ENCODE measurements at places on chromosomes 6 and 20.

GRCh38 chr6:100810015-100810414, 71.1 kb downstream of the ASCC3 start:
- DNase-seq: no peak

DNA sequence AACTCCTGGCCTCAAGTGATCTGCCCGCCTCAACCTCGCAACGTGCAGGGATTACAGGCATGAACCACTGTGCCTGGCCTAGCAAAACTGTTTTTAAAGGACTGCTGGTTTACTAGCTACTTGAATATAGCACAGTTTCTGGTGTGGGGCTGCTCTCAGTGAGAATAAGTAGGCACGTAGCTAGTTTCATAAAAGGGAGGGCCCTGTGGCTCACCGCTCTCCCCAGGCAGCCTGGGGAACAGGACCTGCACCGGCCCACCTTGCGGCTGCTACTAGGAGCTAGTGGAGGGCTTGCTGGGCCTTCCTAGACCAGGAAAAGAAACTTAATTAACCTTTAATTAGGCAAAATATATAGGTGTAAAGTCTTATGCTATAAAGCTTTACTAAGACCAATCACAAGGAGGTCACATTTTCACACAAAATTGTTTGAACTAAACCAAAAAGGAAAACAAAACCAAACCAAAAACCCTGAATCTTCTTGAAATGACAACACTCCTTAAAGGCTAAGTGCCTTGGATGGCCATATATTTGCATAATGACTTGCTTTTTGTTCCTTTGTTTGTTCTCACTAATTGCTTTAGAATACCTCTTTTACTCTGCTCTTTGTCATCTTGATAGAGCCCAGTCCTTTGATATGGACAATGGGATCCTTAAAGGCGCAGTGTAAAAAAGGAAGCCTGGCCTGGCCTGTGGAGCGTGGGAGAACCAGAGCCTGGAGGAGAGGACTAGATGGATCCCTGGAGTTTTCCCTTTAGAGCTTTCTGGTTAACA, 69.5 kb upstream of the SAMD5 start:
- no peak for DNase-seq

- no peak for DNase-seq
These were observed 80.6 kb downstream of the GJA10 start for GRCh38 chr6:89974834-89975233.

GRCh38 chr6:43791745-43792422, 21.9 kb downstream of the VEGFA start:
- no peak for DNase-seq

DNA sequence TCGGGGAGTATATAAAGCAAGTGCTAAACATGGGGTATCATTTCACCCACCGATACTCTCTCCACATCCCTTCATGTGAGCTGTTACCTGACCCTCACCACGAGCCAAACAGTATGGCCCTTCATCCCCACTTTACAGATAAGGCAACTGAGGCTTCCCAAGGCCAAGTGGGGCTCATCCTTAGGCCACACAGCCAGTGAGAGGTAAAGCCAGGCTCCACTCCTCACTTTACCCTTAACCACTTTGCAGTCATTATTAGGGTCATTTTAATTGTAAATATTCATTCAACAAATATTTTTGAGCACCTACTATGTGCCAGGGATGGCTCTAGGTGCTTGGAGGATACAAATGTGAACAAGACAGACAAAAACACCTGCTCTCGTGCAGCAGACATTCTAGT, 7.0 kb downstream of the SIRPA start:
- DNase-seq: no peak

DNA sequence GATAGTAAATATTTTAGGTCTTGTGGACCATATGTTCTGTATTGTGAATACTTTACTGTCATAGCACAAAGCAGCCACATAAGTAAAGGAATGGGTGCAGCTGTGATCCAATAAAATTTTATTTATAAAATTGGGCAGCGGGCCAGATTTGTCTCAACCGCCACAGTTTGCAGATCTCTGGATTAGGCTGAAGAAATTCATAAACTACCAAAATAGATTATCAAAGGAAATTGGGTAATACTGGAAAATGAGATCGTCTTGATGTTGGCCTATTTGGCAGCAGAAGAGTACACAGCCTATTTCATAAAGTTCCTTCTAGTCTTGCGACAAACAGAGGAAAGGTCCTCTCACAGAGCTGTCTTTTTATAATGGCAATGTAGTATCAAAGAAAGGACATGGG, 69.8 kb downstream of the DZANK1 start:
- DNase-seq: no peak

- DNase-seq: no peak
These were observed 11.9 kb upstream of the SIRPD start for GRCh38 chr20:1569415-1569881.

DNA sequence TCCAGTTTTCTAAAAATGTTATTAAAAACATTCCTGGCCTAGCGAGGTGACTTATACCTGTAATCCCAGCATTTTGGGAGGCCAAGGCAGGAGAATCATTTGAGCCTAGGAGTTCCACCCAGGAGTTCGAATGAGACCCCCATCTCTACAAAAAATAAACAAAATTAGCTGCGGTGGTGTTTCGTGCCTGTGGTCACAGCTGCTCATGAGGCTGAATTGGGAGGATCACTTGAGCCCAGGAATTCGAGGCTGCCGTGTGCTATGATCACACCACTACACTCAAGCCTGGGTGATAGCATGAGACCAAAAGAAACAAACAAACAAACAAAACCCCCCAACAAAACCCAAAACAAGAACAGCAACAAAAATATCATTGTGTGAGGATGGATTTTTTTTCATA, 19.8 kb upstream of the POLR1H start:
- no peak for DNase-seq

DNA sequence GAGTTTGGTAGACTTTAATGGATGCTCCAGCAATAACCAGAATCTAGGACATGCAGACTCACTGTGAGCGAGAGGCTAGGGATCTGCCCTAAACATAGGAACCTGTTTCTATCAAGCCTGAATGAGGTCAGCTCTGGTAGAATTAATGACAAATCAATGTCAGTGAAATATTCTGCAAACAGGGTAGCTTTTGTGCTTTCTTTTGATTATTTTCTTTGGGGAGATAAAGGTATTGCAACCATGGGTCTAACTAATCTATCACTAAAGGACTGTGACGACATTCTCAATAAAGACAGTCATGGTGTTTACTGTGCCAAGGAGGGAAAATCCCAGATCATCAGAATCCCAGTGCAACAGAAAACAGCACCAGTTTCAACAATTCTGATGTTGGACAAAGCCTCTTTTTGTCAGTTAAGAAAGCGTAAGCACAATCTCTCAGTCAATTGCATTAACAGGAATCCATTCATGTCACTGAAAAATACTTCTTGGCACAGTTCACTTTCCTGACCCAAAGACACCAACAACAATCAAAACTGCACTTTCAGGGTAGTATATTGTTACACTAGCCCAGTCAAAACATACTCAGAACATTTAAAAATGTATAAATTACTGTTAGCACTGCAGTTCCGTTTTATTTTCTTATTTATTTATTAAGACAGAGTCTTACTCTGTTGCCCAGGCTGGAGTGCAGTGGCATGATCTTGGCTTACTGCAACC, 36.8 kb upstream of the SMIM29 start:
- DNase-seq: no peak

DNA sequence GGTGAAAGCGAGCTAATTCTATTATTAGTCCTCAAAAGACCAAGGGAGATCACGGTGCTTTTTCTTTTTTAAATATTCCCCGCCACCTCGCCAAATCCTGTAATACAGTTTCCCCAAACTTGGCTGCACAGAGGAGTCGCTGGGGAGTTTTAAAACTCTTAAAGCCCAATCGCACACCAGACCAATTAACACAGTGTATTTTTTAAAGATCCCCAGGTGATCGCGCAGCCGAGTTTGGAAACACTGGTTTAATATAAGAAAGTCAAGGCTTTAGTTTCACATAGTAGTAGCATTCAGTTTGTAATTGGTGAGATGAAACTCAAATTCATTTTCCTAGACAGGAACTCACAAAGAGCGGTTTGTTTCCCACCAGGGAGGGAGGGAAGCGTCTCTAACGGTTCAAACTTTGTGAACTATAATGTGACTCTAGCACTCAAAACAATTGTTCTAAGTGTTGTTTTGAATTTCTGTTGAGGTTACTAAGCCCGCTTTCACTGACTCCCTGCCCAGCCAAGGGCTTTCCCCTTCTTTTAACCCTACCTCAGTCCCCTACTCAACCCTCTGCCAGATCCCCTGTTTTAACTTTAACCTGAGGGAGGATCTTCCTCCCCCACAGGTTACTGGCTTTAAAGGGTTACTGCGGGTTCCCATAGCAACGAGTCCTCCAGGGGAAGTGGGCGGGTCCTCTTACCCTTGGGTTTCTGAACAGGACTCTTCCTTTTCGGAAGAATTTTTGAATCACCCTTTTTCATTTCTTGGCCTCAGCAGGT, 25.7 kb upstream of the BTBD3 start:
- no peak for DNase-seq

GRCh38 chr6:107718341-107718740, 105.8 kb downstream of the SCML4 start:
- no peak for DNase-seq

DNA sequence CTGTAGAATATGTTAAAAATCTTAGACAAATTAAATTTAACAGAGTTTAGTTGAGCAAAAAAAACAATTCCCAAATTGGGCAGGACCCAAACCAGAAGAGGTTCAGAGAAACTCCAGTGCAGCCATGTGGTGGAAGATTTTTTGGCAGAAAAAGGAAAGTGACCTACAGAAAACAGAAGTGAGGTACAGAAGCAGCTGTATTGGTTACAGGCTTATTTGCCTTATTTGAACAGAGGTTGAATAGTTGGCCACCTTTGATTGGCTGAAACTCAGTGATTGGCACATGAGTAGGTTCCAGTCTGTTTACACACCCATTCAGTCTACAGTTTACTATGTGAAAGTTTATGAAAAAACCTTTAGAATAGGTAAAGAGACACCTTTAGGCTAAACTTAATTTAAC, 110.9 kb upstream of the LAMP5 start:
- DNase-seq: no peak

GRCh38 chr6:81984599-81984998, 232.1 kb upstream of the TENT5A start:
- DNase-seq: no peak

- no peak for DNase-seq
These were observed 33.9 kb downstream of the RIPOR2 start for GRCh38 chr6:24901698-24902328.

DNA sequence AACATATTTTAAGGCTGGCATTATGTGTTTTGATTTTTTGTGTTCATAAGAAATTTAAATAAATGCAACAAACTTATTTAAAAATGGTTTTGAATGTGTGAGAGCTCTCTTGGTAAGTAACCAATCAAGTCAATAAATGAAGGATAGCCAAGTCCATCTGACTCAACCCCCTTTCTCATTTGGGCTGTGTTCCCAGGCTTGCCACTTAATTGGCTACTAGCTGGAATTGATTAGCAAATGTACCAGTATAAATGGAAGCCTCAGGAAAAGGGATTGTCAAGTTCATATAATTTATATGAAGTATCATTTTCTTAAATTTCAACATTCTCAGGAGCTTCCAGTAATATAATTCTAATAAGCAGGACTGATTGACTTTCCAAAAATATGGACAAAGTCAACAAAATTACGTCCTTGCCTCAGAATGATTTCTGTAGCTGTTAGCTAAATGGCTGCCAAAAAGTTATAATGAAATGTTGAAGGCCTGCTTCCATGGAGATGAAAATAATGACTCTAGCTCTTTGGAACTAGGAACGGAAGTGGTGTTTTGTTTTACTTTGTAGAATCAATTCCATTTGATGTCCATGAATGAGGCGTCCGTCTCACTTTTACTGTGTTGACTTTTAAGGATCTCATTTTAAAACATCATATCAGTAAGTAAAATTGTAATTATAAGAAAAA, 614.9 kb downstream of the CDH26 start:
- no peak for DNase-seq

GRCh38 chr6:14396826-14397517, 279.4 kb downstream of the CD83 start:
- DNase-seq: no peak

GRCh38 chr6:42735976-42736375, 9.9 kb downstream of the TBCC start:
- no peak for DNase-seq

- no peak for DNase-seq
These were observed 56.2 kb upstream of the ARID1B start for GRCh38 chr6:156720691-156721685.

DNA sequence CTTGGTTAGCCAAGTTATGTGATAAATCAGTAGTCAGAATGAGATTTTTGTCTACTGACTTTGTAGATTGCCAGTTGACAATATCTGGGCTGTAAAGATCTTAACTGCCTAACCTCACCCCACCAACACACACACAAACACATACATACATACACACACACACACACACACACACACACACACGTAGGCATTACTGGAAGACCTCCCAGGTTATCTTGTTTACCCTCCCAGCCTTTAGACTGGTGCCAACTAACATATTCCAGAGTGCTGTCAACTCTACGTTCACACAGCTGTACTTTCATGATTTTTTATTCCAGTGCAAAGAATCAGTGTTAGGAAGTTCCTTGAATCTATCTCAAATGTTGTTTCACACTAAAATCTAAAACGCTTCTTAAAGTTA, 38.9 kb downstream of the BMP5 start:
- DNase-seq: no peak

GRCh38 chr6:144379356-144379755, 94.2 kb downstream of the UTRN start:
- no peak for DNase-seq

- no peak for DNase-seq
These were observed 1380.6 kb upstream of the DEFB115 start for GRCh38 chr20:29876911-29877285.

DNA sequence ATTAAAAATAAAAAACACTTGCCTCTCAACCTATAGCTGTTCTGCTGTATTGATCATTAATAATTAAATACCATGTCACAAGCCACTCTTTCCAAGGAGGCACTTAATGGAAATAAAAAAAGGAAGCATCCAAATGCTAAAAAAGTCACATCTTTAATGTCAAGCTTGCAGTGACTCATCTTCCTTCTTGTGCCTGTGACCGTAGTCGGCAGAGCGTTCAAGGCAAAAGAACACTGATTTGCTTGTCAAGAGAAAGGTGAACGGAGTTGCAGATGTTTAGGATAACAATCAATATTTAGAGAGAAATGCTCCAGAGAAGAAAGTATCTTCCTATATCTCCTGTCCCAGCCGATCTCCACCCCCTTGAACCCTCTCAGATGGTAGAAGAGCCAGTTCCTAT, 341.0 kb upstream of the OPRM1 start:
- no peak for DNase-seq

DNA sequence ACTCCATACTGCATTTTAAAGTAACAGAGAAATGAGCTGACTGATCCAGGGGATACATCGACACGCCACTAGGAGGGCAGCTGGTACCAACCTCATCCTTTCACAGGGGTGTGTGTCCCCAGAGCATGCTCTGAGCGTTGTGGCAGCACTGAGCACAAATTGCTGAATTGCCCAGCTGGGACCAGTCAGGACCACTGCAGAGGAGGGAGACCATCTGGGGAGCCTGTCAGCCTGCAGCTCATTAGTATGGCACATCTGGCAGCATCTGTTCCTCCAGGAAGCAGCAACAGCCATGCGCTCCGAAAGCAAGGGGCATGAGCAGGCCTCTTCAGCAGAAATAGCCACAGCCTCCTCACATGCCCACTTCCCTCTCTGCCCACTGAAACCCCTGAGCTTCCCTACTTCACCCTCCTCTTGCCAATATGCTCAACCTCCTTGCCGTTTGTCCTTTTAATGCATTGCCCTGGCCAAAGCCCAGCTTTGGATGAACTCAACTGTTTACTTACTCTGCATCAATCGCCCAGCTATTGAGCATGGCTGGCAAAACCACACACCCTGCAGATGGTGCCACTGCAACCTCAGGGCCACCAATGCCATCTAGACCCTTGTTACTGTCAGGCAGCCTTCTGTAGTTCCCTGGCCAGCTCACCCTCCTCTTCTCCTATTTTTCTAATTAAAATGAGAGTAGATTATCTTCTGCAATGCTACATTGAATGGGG, 77.6 kb upstream of the NEDD9 start:
- DNase-seq: no peak

Data from stimulated activated CD8-positive, alpha-beta memory T cell treated with anti-CD3 and anti-CD28 coated beads, Interleukin-2, amount 100 ng/mL, for 1 hour (primary cell).